ENCODE measurements at places on chromosomes 7 and 10.
A peak's percentile ranks its signal among the peaks of the same experiment; 100 is the strongest.

GRCh38 chr10:61899997-61900828 lies 1.3 kb upstream of the ARID5B start:
- DNase-seq = peak; percentile 62

- no peak for DNase-seq
Observed at GRCh38 chr7:33639552-33640197, 265.7 kb upstream of the BMPER start.

DNA sequence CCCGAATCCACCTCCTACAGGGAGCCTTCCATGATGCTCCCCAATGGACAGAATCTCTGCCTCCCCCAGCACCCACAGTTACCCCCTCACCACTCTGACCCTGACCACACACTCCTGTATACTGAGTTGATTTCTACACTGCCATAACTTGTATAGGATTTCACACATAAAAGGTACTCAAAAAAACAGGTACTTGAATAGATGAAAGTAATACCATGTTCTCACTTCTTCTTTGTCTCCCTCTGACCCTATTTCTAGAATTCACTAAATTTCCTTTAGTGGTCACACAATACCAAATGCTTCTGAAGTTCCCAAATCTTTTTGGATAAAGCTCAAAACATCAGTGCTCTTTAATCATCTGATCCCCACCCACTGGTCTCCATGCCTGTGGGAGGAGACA lies 45.4 kb downstream of the HSPA12A start:
- no peak for DNase-seq

GRCh38 chr10:95214369-95214768 lies 20.3 kb downstream of the ACSM6 start:
- no peak for DNase-seq

DNA sequence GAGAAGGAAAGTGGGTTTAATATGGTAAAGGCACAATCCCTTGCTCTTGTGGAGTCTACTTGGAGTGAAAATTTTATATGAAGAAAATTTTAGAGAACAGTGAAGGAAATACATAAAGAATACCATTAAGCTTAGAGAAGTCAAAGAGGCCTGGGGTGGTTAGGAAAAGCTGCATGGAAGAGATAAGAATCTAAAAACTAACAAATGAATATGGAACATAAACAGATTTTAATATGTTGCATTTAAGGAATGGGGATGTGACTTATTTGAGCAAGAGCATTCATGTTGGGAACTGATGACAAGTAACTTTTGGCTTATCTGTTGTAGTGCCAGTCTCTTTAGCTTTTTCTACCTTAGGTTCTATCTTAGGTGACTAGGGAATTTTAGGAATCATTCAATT lies 31.0 kb downstream of the AHR start:
- no peak for DNase-seq

- no peak for DNase-seq
Observed at GRCh38 chr7:22864301-22864700, 41.7 kb upstream of the TOMM7 start.

DNA sequence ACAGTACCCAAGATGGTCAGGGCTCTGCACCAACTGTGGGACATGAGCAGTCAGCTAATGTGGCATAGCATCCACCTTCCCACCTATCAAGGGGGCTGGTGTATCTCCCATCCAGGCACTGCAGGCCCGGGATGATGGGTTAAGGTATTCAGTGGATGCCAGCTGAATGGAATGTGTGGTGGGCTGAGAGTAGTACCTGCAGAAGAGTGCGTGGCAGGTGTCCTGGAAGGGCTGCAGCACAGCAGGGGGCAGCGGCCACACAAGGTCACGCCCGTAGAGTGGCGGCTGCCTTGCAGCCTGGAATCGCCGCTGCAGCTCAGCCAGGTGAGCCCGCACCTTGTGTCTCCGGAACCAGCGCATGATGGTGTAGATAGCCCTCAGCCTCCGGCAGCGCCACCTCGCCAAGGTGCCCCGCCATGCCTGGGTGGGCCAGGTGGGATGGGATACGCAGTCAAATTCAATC lies 13.3 kb downstream of the MYO1G start:
- no peak for DNase-seq

- no peak for DNase-seq
Observed at GRCh38 chr10:48598243-48598935, 6.5 kb downstream of the ARHGAP22 start.

GRCh38 chr10:130393342-130393741 lies 257.2 kb downstream of the GLRX3 start:
- DNase-seq = no peak

GRCh38 chr7:117165656-117166055 lies 157.2 kb downstream of the WNT2 start:
- no peak for DNase-seq

- DNase-seq = no peak
Observed at GRCh38 chr10:43055991-43056567, 20.8 kb upstream of the RET start.

GRCh38 chr7:100493476-100494264 lies 9.9 kb downstream of the NYAP1 start:
- peak; percentile 49 for DNase-seq

GRCh38 chr7:39002755-39003154 lies 25.0 kb downstream of the POU6F2 start:
- no peak for DNase-seq

GRCh38 chr10:122225330-122225729 lies 45.8 kb upstream of the BTBD16 start:
- DNase-seq = no peak

DNA sequence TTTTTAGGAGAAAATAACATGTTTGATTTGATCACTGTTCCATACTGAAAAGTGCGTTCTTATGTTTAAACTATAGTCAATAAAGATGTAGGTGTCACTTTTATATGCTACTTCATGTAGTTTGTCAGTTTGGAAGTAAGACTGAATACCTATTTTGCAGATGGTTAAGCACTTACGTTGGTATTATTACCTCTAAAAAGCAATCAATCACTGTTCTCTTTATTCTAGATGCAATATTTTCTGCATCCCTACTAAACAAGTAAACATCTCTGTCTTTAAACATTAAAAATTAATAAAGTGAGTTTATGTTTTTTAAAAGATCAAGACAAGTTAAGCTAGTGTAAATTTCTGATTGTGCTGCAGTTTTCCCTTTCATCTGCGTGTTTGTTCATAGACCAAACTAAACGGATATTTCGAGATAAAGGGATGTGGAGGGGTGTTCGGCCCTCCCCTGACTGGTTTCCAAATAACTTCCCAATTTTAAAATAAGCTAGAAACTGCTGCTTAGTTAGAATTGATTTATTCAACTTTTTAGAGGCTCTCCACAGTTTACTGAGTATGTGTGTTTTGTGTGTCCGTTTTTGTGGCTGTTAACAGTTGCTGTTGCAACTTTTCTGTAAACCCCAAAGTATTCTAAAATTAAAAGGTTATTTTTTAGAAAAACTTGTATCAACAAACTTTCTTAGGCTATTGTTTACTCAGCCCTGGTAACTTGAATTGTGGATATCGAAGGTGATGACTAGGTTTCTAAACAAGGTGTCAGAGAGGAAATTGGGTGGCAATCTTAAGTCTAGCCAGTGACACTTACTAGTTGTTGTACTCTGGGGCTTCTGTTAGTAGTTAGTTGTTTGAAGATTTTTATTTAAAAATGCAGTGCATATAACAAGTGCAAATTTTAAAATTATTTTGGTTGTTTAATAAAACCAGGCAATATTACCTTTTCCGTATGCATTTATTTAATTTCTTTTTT lies 974 bp downstream of the KIF11 start:
- no peak for DNase-seq

DNA sequence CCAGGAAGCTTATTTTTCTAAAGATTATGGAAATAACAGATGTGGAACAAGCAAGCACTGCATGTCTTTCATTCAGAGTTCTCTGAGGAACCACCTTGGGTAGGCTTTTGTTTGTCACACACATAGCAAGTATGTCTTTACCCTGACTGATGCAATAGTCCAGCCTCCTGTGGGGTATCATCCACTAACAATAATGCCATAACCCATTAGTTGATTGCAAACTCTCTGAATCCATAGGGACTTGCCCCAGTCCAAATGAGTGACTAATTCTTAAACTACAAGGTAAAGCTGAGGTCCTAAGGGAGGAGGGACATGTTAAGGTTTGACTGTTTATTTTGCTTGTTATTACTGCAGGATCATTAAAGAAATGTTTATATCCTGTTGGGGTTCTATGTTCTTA lies 151.4 kb upstream of the PRPS1L1 start:
- no peak for DNase-seq

DNA sequence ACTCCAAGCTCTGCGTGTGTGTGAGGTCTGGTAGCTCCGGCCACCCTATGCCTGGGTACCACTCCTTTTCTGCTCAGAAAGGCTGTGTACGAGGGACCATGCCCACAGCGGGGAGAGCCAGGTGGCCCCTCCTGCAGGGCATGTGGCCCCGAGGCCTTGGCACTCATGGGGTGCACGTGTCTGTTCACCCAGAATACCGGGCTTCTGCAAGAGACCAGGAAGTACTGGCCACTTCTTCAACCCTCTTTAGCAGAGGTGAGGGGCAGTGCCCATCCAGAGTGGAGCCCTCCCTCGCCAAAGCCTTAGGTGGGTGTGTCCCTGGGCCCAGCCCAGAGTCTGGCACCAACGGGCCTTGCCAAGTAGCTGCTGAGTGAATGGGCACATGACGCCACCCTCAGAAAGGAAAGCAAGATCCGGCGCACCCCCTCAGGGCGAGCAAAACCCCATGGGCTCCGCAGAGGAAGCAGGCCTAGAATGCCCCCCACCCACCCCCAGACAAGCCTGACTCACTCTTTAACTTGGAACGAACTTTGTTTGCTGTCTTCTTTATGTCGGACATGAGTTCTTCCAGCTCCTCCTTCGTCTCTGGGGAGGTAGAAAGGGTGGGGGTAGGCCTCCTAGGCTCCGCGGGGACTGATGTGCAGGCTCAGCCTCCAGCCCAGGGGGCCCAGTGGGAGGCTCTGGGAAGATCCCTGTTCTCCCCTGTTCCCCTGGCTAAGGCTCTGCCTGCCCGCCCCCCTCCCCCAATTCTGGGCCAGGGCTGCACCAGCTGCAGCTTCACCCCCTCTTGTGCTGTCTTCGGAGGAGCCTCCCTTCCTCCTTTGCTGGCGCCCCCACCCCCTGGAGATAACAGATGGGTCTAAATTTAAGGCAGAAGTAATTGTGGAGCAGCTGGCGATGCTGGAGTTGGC lies 14.6 kb downstream of the STX1A start:
- no peak for DNase-seq

GRCh38 chr10:68105820-68106219 lies 3.5 kb upstream of the MYPN start:
- DNase-seq = no peak

DNA sequence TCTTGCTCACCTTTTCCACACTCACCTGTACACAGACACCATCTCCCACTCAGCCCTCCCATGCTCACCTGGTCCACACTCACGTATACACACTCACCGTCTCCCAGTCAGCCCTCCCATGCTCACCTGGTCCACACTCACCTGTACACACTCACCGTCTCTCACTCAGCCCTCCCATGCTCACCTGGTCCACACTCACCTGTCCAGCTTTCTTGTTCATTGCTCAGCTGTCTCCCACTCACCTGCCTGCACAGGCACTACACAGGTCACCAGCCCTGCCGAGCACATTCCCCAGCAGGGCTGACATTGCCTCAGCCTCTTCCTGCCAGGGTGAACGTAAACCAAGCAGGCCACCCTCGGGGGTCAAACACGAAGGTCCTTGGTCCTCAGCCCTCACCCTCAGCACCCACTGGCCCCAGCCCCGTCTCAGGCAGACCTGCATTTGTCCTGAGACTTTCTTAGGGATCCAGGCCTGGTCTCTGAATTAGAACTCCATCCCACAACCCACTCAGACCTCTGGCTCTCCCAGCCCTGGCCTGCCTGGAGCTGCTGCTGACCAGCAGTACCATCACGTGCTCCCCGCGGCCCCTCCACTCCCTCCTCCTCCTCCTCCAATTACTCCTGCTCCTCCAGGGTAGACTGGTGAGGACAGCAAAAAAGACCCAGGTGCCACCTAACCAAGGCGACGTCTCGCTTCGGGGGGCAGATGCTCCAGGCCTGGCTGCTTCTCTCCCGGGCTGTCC lies 12.8 kb upstream of the DNAAF5 start:
- DNase-seq = no peak

DNA sequence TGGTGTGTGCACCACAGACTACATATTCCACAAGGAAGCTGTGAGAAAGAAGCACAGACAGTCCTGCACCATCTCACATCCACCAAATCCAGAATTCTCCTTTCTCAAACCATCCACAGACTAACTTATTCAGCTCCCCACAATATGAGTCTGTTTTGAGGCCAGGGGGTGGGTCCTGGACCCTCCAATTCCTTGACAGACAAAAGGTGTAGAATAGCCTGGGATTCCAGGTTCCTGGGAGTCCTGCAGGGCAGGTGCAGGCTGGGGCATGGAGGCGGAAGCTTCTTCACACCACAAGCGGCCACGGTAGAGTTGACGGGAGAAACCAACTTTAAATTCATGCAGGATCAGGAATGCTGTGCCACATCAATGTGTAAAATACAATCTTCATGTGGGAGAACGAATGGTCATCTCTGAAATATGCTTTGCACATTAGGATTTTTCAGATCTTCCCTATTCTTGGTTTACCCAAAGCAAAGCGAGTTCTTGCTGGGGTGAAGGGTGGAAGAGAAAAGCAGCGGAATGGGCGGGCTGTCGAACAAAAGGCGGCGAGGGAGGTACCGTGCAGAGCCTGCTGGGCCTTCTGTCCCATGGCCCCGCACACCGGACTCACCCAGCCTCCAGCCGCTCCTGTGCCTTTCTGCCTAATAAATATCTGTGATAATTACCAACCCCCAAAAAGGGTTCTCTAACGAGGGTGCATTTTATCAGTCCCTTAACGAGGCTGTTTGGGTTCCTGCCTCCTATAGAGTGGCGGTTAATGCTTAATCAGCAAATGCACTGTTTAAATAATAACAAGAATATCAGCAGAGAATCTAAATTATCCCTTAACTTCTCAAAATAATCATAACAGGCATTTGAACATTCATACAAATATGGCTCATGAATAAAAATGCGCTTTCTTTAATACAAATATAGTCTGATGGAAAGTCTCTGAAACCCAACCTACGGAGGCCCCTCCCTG lies 514.0 kb downstream of the DNAJB6 start:
- DNase-seq = no peak

DNA sequence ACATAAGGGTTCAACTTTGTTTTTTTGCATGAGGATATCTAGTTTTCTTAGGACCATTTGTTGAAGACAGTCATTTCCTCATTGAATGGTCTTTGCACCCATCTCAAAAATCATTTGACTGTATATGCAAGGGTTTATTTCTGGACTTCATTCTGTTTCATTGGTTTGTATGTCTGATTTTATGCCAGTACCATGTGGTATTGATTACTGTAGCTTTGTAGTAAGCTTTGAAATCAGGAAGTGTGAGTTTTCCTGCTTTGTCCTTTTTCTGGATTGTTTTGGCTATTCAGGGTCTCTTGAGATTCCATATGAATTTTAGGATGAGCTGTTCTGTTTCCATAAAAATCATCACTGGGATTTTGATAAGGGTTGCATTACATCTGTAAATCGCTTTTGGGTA lies 63.9 kb downstream of the SND1 start:
- DNase-seq = no peak
